ENCODE measurements at places on chromosomes 11 and 22.

DNA sequence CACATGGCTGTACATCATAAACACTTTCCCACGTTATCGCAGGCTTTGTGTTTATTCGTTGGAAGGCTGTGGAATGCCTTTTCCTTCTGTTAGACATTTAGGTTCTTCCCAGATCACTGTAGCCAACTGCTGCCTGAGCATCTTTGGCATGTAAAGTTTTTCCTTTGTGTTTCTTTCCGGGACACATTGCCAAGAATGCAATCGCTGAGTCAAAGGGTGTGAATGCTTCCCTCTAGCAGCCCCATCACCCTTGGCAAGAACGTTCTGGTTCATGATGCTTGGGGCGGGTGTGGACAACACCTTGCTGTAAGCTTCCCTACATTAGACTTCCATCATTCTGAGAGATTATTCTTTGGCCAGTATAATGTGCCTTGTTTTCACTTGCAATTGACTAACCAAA, 136.2 kb downstream of the OSBP2 start:
- DNase-seq: no peak

DNA sequence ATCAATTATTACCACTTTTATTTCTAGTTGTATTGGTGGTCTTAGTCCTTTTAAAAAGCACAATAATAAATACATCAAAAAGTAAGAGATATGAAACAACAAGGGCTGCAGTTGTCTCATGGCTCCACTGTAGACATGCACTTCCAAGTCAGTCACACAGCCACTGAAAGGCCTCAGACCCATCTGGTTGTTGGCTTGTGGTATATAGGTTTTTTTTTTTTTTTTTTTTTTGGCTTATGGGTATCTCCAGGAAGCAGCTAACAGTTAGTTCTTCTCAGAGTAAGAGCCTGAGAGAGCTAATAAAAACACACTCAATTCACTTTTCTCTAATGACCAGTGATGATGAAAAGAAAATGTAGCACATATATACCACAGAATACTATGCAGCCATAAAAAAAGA, 6.0 kb upstream of the OR52E6 start:
- DNase-seq: no peak

DNA sequence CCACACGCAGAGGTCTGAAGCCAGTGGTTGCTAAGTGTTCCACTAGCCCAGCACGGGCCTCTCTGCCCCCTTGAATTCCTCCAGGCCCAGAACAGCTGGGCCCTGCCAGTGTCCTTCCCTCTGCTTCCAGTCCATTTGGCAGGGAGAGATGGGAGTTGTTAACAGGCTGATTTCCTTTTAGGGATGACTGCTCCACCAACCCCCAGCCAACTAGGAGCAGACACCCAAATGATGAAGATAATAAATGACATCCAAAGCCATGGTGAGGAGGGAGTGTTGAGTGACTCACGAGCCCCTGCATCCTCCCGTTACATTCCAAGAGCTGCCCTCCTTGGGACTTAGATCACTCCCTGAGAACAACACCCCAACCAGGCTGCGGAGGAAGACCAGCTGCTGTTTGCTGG, 20.6 kb downstream of the PARVA start:
- DNase-seq: no peak

DNA sequence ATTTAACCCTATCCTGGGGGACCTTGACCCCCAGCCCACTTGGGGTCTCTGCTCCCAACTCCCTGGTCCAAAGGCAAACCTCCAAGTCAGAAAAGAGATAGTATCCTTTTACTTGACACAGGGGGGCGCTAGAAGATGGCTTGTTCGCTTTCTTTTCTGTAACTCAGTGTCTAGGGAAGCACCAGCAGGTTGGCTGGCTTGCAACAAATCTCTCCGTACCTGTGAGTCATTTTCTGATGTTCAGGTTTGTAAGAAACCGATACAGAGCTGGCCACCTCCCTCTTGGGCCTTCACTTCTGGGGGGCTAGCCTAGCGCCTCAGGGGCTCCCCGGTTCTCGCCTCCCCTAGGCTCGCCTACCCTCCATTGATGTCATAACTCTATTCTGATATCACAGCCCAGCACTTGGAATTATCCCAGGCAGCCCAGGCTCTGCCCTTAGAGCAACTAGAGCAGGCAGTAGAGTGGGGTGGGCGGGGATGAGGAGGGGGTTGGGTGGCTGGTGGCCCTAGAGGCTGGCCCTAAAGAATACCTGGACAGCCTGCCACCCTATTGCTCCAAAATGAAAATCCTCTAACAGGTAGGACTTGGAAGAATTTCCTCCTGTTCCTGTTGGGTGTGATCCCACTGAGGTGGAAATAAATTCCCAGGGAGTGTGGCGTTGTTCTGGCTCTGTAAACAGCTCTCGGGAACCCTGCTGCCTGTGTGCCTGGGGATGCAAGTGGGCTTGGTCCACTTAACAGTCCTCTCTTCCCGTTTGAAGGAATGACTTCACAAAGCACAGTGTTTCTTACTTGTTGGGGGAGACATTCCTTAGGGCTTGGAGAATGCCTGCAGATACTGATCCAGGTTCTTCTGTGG, 69.4 kb downstream of the OSBP2 start:
- peak; percentile 64 for DNase-seq

DNA sequence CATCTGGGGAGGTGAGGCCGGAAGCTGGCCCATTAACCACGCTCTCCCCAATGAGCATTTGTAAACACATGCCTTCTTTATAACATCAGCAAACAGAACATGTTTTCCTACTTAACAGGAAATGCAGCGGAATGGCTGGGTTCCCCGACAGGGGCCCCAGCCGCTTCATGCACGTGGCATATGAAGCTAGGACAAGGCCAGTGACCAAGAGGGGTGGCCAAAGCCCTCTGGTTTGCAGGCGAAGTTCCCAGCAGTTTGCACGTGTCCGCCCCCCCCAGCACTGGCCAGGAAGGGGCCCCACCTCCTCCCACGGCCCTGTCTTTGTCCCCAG, 38.7 kb upstream of the LINC01488 start:
- no peak for DNase-seq

- DNase-seq: no peak
Measured at GRCh38 chr11:40924915-40925314, 534.5 kb downstream of the LRRC4C start.

DNA sequence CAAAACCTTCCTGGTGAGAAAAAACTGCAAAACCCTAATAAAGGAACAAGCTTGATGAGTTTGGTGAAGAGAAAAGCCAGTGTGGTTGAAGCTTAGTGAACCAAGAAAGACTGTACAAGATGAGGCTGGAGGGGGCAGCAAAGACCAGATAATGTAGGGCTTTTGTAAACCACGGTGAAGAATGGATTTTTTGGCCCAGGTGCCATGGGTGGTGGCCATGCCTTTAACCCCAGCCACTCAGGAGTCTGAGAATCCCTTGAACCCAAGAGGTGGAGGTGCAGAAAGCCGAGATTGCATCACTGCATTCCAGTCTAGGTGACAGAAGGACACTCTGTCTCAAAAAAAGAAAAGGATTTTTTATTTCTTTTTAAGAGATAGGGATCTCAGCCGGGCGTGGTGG, 5.0 kb upstream of the ZDHHC5 start:
- no peak for DNase-seq

DNA sequence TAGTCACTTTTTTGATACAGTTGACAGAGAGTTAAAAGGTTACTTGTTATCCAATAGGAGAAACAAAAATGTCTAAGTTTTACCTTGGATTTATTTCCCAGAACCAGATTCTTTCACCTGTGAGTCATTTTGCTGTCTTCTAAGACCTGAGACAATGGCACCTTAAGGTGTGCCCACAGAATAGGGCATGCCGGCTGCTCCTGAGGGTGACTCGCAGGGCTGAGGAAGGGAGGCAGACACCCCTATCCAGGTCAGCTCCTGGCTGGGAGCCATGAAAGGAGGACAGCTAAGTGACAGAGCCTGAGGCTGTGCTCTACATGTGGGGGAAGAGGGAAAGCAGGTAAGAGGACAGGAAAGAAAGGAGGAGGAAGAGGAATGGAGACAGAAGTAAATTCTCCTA, 67.8 kb downstream of the RASSF10 start:
- DNase-seq: no peak

DNA sequence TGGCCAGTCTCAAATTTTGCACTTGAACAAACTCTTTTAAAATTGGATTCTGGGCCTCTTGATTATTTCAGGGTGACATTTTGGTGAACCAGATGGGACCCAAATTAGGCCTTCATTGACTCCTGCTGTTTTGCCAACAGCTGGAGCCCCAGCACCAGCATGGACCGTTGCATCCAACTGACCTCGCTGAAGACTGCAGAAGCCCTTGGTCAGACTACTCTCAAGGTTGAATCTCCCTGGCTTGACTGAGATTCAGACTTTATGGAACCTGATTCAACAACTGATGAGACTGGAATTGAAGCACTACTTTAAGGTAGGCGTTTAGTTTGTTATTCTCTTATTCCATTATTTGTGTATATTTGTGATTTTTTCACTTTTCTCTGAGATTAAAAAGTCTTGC, 41.7 kb downstream of the NARS2 start:
- no peak for DNase-seq

- DNase-seq: no peak
Measured at GRCh38 chr22:30968015-30968923, at the start of gene MORC2. MORC2 (minus strand) TSS chr22:30968774; CDS start chr22:30967889, 885 bp downstream.

- DNase-seq: no peak
Measured at GRCh38 chr11:1118755-1119603, 38.8 kb upstream of the MUC5AC start.

DNA sequence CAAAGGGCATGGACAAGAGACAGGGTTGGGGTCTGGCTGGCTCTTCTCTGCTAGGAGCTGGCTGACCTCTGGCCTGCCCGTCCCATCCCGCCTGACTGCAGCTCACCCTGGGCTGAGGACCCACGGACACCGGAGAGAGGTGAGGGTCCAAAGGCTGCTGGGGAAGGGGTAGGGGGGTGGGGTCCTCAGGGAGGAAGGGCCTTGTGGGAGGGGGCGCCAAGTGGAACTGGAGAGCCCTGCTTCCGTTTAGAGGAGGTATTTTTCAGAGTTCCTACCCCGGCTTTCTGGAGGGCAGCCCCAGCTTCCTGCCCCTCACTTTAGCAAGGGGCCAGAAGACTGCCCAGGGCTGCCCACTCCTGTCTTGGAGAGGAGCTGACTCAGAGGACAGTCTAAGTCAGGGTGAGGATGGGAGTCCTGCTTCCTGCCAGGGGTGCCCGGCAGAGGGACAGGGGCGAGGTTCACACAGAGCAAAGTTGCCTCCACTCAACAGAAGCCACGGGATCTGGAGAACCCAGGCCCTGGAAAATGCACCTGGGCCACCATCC, 7.1 kb downstream of the LARGE2 start:
- DNase-seq: no peak

DNA sequence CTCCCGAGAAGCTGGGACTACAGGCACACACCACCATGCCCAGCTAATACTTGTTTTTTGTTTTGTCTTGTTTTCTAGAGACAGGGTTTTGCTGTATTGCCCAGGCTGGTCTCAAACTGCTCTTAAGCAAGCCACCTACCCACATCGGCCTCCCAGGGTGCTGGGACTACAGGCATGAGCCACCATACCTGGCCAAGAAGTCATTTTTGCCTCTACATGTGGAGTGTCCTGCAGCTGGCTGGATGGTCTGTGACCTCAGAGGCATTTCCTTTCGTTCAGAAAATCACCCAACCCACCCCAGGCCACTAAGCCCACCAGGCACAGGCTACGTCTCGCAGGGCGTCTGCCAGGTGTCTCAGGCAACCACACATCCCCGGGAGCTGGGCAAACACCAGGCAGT, 12.8 kb downstream of the SHANK2 start:
- no peak for DNase-seq

DNA sequence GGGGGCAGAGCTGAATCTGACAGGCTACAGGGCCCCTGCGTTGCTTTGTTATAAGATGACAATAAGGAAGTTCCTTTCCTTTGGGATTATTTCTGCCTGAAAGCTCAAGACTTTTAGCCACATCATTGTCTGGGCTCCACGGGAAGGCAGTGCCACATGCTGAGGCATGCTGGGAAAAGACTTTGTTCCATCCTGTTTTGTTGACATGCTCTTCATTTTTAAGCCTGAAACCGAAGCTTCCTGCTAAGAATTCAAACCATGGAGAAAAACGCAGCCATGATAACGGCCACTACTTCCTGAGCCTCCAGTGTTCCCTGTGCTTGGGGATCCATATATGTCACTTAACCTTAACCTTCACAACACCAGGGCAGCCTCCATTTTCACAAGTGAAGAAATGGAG, 5.5 kb upstream of the TCF20 start:
- no peak for DNase-seq

DNA sequence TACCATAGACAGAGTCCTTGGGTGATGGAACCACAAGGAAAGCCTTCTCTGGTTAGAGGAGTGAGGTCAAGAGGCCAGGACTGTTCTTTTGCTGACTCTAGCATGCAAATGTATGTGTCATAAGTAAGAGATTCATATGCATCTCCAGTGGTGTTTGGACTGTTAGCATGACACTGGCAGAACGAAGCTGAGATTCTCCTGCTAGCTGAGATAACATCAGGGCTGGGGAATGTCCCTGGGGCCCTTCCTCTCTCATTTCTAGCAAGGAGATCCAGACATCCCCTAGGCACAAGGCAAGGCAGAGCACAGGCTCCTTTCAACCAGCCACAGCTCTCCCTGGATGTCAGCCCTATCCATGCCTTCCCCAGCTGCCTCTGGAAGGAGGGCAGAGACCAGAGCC, 711.3 kb downstream of the OPCML start:
- no peak for DNase-seq

- DNase-seq: no peak
Measured at GRCh38 chr22:25623310-25623734, 58.8 kb downstream of the GRK3 start.

- DNase-seq: no peak
Measured at GRCh38 chr22:22520020-22520656, at the start of gene ZNF280A. ZNF280A (minus strand) TSS chr22:22520270; CDS start chr22:22515630, 4,640 bp downstream.

- DNase-seq: no peak
Measured at GRCh38 chr22:28155808-28156207, 236.8 kb upstream of the PITPNB start.

DNA sequence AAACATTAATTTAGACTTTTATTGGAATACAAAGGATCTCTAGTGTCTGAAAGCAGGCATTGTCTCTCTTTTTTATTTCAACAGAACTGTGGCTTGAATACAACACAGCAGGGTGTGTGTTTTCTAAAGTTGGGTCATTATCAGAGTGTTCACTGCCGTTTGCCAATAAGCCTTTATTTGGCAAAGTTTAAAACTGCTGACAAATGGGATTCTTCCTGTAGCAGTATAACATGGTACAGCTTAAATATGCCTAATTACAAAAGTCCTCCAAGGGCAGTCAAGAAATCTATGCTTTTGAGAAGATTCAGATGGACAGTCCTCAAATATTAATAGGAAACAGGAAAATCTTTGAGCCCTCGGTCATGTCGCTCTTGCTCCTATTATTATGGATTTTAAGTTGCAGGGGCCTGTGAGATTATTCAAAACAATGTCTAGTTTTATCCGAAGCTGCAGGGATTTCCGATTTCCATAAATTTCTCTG, 199.9 kb downstream of the MAML2 start:
- no peak for DNase-seq

- DNase-seq: no peak
Measured at GRCh38 chr11:116446048-116446941, 326.5 kb downstream of the BUD13 start.

DNA sequence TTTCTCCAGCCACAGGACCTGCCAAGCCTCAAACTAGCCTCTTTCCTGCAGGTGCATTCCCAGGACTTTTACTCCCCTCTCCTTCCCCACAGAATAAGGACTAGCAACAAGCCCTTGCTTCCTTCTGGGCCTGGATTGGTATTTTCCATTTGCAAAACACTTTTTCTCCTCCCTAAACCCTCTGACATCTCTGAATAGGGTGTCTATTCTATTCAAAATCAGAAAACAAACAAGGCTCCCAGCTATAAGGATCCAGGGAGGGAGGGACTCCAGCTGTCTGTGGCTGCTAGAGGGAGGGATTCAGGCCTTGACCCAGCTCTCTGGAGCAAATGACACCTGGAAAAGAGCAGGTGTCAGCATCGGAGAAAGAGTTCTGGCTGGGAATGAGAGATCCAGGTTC, 168.5 kb upstream of the BDNF start:
- no peak for DNase-seq

GRCh38 chr11:64056213-64056785, 20.6 kb downstream of the FLRT1 start:
- DNase-seq: no peak

Measured in CD4-positive, alpha-beta T cell treated with Interleukin-17A for 4 hours (primary cell).